Calu3 (cell line): ENCODE measurements at places on chromosomes 6 and 20.

GRCh38 chr20:13644010-13644409, 5.3 kb upstream of the TASP1 start:
- no peak overlapping the region for H3K27ac ChIP-seq
- peak; percentile 37 for DNase-seq
- peaks cover 3% of the 10 kb centered on the region for H3K36me3 ChIP-seq
- no peak overlapping the region for H3K4me3 ChIP-seq
- no peaks in the 10 kb centered on the region for H3K27me3 ChIP-seq

DNA sequence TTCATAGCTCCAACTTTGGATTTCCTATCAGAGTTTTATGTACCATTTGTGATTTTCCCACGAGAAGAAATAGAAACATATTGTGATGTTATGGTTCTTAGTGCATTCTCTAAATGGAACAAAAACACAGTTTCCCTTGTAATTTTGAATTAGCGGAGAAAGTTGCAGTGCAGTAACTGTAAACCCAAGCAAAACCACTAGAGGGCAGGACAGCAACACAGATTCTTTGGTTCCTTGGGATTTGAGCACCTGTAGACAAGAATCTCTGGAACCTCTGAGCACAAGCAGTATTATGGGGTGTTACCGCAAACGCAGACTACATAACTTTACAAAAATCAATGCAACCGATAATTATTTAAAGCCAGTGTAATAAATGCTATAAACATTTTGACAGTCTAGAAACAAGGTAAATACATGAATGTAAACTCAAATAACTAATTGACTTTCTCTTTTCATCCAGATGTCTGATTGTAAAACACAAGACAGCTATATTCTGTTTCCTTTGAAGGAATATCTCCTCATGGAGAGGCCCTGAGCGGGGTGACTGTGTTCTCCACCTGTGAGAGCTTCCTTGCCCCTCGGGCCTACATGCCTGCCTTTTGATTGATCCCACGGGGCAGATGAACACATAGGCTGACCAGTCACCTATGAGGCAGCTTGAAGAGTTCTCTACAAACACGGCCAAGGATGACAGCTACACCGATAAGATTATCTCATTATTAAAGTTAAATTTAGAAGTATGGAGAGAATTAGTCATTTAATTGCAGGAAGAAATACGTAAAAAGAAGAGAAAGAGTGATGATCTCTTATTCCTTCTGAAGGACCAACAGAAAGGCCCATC, 67.5 kb upstream of the COL21A1 start:
- H3K27me3 ChIP-seq = peaks cover 16% of the 10 kb centered on the region
- H3K4me1 ChIP-seq = no peaks in the 10 kb centered on the region
- H3K27ac ChIP-seq = no peak overlapping the region
- no peak overlapping the region for H3K4me3 ChIP-seq

- peaks cover 7% of the 10 kb centered on the region for H3K36me3 ChIP-seq
- H3K4me1 ChIP-seq = peaks cover 30% of the 10 kb centered on the region
- no peak overlapping the region for H3K27ac ChIP-seq
- no peak for DNase-seq
- H3K4me3 ChIP-seq = no peak overlapping the region
Measured at GRCh38 chr6:157975456-157975855, 6.2 kb upstream of the SYNJ2 start.

DNA sequence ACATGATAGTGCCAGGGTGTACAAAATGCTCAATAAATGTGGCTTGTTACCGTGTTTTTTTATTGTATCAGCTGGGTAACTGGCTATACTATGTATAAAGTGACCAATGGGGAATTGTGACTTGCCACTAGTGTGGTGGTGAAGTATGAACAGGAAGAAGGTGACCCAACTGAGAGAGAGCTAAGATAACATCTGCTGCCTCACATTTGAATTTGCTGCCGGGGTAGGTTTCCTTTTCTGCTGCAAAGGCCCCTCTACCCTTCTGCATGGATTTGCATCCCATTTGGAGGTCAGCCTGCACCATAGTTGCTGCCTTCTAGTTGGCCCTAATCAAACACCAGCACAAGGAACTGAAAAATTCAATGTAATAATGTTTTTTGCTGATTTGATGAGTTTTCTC, 24.1 kb downstream of the IL17A start:
- DNase-seq = no peak
- no peak overlapping the region for H3K27ac ChIP-seq
- H3K36me3 ChIP-seq = no peaks in the 10 kb centered on the region
- peaks cover 14% of the 10 kb centered on the region for H3K4me1 ChIP-seq

DNA sequence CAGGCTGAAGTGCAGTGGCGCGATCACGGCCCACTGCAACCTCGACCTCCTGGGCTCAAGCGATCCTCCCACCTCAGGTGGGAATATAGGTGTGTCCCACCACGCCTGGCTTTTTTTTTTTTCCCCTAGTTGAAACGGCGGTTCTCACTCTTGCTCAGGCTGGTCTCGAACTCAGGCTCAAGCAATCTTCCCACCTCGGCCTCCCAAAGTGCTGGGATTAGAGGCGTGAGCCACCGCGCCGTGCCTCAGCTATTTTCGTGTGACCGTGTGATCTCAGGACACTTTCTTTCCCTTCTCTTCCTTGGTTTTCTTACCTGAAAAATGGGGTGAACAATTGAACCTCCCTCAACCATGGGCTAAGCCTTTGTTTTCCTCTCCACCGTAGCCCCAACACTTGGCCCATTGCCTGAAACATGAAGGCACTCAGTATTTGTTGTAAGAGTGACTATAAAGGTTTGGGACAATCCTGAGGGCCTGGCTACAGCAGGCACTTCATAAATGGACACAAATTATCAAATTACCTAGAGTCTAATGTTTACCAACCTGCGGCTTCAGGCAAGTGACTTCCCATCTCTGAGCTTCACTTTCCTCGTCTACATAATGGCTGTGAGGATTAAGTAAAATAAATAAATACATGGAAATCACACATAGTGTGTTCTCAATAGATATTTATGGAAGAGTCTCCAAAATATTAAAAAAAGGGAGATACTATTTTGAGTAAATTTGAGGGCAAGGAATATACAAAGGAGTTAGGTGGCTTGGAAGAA, 31.4 kb upstream of the ID1 start:
- peak overlapping the region; percentile 98 for H3K27ac ChIP-seq
- peaks cover 50% of the 10 kb centered on the region for H3K4me1 ChIP-seq
- H3K4me3 ChIP-seq = peak overlapping the region; percentile 89

DNA sequence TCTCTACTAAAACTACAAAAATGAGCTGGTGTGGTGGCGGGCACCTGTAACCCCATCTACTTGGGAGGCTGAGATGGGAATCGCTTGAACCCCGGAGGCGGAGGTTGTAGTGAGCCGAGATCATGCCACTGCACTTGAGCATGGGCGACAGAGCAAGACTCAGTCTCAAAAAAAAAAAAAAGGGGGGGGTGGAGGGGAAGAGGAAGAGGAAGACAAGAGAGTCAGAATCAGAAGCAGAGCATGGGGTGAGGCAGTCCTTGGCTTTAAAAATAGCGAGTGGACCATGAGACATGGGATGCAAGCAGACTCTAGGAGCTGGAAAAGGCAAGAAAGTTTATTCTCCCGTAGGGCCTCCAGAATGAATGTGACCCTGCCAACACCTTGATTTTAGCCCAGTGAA, 3.9 kb upstream of the SLC9A8 start:
- DNase-seq = no peak
- no peak overlapping the region for H3K4me3 ChIP-seq
- H3K27ac ChIP-seq = no peak overlapping the region

DNA sequence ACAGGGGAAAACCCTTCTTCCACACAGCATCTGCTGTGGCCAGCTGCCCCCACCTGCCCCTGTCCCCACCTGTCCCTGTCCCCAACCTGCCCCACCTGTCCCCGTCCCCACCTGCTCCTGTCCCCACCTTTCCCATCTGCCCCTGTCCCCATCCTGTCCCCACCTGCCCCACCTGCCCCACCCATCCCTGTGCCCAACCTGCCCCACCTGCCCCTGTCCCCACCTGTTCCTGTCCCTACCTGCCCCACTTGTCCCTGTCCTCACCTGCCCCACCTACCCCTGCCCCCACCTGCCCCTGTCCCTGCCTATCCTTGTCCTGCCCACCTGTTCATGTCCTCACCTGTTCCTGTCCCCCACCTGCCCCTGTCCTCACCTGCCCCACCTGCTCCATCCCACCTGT, 6.4 kb upstream of the MYT1 start:
- peaks cover 33% of the 10 kb centered on the region for H3K4me1 ChIP-seq
- no peak for DNase-seq
- H3K27ac ChIP-seq = no peak overlapping the region
- peaks cover 66% of the 10 kb centered on the region for H3K27me3 ChIP-seq
- no peaks in the 10 kb centered on the region for H3K36me3 ChIP-seq

DNA sequence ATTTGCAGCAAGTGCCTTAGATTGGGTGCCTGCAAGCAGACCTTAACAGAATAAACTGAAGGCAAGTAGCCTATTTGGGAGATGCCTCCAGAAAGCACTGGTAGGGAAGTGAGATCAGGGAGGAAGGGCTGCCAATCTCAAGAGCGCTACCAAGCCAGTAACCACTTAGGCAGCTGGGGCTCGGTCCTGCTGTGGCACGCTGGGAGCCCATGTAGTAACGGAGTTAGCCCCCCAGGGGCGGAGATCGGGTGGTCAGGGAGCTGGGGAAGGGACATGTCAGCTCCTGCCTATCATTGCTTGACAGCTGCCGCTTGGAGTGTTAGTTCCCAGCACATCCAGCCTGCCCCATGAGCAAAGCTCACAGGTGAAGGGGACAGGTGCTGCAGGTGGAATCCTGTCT, 127.0 kb downstream of the CEBPB start:
- peaks cover 13% of the 10 kb centered on the region for H3K27me3 ChIP-seq
- no peak overlapping the region for H3K4me3 ChIP-seq
- DNase-seq = no peak
- no peak overlapping the region for H3K27ac ChIP-seq

- H3K4me3 ChIP-seq = no peak overlapping the region
- no peaks in the 10 kb centered on the region for H3K4me1 ChIP-seq
- DNase-seq = no peak
- no peak overlapping the region for H3K27ac ChIP-seq
Measured at GRCh38 chr6:21235162-21235561, 358.4 kb upstream of the SOX4 start.

DNA sequence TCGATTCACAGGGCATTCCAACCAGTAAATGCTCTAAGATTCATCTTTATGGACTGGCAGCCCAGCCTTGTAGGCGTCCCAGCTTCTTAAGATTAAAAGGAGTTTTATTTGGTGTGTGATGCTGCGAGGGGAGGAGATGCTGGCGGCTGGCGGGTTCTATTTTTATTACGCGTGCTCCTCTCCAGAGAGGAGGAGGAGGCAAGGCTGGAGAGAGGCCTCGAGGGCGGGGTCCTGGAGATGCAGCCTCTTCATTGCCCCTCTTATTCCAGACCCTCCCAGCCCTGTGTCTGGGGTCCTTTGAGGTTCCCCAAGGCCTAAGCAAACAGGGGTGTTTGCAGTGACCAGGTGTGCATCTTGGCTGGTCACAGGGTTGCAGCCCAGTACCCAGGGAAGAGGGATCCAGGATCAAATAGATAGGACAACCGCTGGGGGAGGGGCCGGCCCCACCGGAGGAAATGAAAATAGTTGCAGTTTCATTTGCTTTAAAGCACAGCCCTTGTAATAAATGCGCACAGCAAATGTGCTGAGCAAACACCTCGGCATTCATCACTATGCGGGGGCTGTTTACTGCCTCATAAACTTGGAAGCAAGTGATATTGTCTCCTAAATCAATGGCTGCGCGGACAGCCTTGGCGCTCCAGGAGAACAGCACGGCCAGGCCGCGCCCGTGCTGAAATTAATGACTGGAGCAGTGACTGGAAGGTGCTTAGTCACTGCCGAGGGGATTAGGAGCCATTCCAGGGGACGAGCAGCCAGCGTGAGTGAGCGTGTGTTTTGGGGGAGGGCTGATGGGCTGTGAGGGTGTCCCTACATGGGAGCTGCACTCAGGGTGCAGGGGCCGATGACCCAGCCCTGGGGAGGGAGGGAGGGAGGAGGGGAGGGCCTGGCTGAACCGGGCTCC, 83.0 kb downstream of the TMEM242 start:
- peaks cover 6% of the 10 kb centered on the region for H3K36me3 ChIP-seq
- peaks cover 15% of the 10 kb centered on the region for H3K4me1 ChIP-seq
- peak; percentile 29 for DNase-seq
- H3K27me3 ChIP-seq = no peaks in the 10 kb centered on the region
- peak overlapping the region; percentile 80 for H3K27ac ChIP-seq

DNA sequence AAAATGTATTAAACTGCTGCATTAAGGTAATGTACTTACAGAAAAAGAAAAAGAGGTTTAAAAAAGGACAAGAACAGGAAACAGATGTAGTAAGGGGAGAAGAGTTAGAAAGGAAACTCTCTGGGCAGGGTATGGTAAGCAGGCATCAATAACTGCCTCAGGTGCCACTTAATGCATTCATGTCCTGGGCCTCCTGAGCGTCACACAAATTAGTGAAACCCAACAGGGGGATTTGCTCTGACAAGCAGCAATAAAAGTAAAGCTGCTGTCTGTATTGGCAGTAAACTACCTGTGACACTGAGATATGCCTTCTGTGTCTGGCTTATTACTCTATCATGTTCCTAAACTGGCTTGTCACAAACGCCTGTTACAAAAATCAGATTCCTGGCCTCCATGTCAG, 1.5 kb upstream of the EFHC1 start:
- no peak for DNase-seq
- no peak overlapping the region for H3K4me3 ChIP-seq
- no peak overlapping the region for H3K27ac ChIP-seq
- H3K27me3 ChIP-seq = no peaks in the 10 kb centered on the region

DNA sequence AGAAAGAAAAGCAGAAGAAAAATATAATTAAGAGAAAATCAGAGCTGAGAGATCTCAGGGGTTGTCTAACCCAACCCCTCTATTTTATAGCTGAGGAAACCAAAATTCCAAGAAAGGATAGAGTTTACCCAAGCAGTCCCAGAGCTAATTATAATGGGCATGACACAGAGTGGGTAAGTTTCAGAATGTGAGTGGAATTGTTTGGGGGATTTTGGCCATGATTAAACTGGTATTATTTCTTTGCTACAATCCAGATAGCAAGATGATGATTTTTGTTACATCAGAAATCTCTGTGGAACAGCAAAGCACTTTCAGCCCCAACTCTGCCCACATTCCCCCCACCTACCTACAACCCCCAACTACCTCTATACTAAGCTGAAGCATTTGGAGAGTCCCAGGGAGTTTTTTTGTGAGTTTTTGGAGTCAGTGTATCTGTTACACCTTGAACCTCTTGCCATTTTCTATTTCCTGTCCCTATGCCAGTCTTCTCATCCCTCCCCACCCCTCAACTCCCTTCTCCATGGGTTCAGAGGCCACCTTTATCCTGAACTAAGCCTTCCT, 24.7 kb downstream of the POFUT1 start:
- DNase-seq = no peak
- H3K27me3 ChIP-seq = no peaks in the 10 kb centered on the region
- H3K27ac ChIP-seq = no peak overlapping the region
- H3K36me3 ChIP-seq = peaks cover 29% of the 10 kb centered on the region

DNA sequence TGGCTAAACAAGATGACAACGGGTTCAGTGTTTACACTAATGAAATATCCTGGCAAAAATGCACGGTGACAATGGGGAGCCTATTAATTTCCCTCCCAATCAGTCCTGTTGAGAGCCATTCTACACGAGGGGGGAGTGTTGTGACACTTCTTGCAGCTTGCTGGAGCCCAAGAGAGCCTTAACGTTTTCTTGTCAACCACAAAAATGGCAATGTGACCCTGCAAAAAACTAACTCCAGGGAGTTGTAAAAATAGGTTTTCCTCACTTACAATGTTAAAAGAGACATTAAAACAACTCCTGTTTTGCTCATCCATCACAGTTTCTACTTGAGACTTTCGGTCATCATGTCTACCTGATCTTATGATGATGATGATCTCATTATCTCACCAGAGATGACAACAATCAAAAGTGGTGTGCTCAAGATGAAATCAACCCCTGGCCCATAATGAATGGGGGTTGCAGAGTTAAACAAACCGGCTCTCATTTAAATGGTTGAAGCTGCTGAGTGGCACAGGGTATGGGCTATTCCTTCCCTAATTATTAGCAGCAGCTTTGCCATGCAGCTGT, 57.9 kb downstream of the GJA10 start:
- H3K4me1 ChIP-seq = peaks cover 11% of the 10 kb centered on the region
- no peaks in the 10 kb centered on the region for H3K36me3 ChIP-seq
- H3K27ac ChIP-seq = no peak overlapping the region
- DNase-seq = no peak
- H3K4me3 ChIP-seq = no peak overlapping the region
